Lung microvascular endothelial cell (primary cell): ENCODE measurements at places on chromosomes 5 and 9. TPM values are rescaled to one million over a fixed set of nuclear protein-coding genes. Genes with fewer than 3 reads are reported as not detected.

GRCh38 chr9:86200599-86201162 lies 58.8 kb downstream of the C9orf153 start:
- no peak for DNase-seq

DNA sequence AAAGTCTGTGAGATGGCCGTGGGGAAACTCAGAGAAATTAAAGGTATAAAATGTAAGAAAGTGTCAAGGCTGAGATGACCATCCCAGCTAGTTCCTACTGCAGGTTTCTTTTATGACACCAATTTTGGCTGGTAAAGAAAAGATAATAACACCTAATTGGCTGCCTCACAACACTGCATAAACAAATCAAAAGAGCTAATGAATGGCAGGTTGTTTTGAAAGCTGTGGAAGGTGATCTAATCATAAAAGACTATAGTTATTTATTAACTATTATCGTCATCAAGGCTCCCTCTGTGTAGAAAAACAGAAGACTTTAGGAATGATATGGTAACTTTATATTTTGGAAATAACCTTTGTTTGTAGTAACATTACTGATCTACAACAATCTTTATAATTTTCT lies 3.5 kb upstream of the SPINK5 start:
- no peak for DNase-seq

- peak; percentile 54 for DNase-seq
Measured at GRCh38 chr5:61327760-61328753, 4.0 kb upstream of the ZSWIM6 start.

DNA sequence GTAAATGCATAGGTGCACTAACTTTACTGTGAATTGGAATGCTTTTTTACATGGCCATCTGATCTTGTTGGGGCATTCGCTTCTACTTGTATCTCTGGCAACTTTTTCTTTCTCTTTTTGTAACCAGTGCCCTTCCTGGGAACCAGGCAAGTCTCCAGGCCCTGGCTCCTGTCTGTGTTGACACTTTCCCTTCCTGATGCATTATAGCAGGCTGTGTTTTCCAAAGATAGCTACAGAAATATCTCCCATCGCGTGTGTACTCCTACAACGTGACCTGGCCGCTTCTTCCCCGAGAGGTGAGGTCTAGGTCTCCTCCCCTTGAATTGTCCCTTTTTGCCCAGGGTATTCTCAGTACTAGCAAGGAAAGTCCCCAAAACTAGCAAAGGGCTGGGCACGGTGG lies 81.1 kb upstream of the SPIN1 start:
- DNase-seq, result no peak

DNA sequence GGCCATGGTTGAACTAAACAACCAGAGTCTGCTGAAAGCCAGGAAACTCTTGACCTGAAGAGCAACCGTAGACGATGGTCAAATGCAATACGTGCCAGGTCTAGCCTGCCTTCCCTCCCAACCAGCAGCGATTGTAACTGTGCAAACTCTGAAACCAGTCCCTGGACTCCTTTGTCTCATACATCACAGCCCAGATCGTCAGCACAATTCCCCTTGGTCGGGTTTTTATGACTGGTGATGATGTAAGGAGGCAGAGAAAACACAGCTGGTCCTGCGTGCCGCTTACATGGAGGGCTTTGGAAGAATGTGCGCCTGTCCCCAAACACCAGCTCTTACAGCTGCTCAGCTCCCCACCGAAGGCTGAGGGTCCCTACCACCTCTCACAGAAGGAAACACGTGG lies 24.6 kb downstream of the SMIM23 start:
- DNase-seq, result no peak

GRCh38 chr5:666816-667498 lies 26.2 kb downstream of the TPPP start:
- no peak for DNase-seq

- no peak for DNase-seq
Measured at GRCh38 chr5:14321936-14322335, 178.8 kb downstream of the TRIO start.

DNA sequence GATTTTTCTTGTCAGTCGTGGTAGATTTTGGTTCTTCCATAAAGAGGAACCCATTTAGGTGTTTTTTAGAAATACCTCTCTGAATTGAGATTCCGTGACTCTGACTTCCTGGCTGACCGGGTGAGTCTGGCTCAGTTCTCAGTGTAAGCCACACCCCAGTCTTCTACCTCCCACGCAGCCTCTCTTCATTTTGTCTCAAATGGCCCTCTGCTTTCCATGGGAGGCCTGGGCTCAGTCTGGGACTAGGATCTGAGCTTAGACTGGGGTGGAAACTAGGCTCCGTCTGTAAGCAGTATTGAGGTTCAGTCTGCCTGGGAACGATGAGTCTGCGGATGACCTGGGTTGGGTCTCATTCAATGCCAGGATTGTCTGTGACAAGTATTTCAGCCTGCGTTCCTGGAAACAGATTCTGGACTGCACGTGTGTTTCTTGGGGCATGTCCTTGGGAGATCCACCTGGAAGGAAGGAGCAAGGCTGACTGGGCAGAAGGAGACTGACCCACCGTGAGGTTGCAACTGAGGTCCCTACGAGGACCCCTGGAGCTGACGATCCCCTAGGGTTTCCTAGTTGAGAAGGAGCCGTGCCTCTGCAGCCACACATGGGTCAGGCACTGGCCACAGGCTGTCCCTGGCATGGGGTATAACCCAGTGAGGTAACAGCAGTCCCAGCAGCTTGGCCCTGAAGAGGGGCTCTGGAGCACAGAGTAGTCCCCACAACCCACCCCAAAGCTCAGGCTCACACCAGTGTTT lies 12.4 kb upstream of the CRB2 start:
- DNase-seq, result no peak

- DNase-seq, result peak; percentile 70
Measured at GRCh38 chr9:127531676-127532075, 80.4 kb downstream of the LRSAM1 start.

DNA sequence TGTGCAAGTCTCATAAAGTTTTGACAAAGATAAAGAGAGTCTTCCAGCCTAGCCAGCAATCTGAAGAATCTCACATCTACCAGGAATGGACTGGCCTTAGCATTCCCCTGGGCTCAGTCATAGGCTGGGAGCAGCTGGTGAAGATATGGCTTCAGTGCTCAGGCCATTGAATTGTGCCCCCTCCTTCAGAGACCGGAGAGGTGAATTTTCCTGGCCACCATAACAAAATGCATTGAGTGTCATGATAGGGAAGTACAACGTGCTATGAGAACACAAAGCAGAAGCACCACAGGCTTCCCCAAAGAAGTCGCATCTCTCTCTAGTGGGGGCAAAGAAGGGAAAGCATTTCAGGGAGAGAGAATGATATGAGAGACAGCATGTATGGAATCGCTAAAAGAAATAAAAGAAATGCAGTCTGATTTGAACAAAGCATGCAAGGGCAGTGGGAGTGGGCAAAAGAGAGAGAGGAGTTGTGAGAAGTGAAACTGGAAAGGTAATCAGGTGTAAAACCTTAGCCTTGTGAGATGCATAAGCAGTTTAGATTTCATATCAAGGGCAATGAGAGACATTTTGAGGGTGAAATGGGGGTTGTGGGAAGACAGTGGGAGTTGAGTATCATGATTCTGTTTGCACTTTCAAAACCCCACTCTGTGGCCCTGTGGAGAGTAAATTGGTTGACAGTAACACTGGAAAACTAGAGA lies 57.1 kb upstream of the NMUR2 start:
- no peak for DNase-seq

GRCh38 chr9:133522073-133522910 lies 2.5 kb downstream of the MYMK start:
- no peak for DNase-seq

- DNase-seq, result no peak
Measured at GRCh38 chr5:79602889-79603288, 9.4 kb upstream of the TENT2 start.

GRCh38 chr5:143139585-143139984 lies 263.9 kb downstream of the NR3C1 start:
- DNase-seq, result no peak

- no peak for DNase-seq
Measured at GRCh38 chr9:4159696-4160095, 140.2 kb downstream of the GLIS3 start.

GRCh38 chr5:24110004-24110615 lies 534.7 kb downstream of the CDH10 start:
- peak; percentile 19 for DNase-seq

DNA sequence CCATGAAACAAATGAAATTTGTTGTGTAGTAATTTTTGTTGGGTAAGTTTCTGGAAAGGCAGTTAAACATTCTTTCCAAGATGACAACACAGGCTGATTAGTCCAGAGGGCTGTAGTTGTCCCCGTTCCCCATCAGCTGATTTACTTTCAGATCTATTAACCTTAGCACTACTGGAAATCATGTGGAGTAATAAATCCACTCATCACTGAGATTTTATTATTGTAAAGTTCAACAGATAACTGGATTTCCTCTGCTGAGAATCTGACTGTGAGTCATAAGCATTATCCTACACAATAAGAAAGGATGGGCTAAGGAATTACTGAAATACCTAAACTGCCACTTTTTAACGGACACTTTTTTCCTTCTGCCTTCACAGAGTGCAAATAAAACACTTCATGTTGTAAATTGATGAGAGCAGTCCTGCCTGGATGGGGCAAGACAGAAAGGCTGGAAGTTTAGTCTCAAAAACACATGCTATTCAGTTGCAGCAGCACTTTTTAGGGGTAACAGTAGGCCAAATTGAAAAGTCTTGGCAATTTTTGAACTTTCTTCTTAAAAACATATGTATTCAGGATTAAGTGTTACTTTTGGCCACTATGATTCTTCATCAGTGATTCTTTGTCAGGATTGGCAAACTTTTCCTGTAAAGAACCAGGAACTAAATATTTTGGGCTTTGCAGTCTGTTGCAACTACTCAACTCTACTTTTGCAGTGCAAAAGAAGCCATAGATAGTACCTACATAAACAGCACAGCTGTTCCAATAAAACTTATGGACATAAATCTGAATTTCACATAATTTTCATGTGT lies 7.0 kb downstream of the STOM start:
- DNase-seq, result peak; percentile 52

DNA sequence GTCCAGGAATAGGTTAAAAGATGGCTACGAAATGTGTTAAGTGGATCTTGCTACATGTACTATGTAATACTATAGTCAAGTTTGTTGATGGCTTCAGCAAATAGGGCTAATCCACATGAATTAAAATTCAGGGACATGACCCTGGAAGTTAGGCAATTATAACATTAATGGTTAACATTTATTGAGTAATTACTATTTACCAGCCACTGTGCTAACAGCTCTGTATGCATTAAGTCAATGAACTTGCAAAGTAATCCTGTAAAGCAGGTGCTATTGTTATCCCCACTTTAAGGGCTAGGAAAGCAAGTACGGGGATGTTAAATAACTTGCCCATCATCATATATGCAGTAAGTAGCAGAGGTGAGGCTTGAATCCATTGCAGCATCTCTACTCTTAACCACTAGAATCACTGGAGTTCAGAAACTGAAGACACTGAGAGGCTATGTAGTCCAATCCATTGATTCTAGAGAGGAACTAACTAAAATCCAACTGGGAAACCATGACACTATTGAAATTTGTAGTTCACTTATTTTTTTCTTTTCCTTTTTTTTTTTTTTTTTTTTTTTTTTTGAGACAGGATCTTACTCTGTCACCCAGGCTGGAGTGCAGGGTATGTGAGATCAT lies 77.5 kb upstream of the SPINK5 start:
- DNase-seq, result no peak

- peak; percentile 12 for DNase-seq
Measured at GRCh38 chr9:97961361-97961760, 21.8 kb upstream of the ANP32B start.

DNA sequence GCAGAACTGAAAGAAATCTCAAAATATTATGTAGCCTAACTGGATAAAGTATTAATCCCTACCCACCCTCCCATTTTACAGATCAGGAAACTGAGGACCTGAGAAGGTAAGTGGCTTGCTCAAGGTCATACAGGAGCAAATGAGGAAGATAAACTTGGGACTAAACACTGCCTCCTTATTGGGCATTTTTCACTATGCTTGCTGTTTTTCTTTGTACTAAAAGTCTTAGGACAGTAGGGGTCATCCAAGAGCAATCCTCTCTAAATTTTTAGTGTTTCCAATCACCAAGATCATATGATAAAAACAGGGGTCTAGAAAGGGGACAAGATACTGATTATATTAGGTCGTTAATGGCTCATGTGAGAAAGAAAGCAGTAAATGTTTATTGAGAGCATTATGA lies 80.8 kb downstream of the RORB start:
- peak; percentile 1 for DNase-seq

DNA sequence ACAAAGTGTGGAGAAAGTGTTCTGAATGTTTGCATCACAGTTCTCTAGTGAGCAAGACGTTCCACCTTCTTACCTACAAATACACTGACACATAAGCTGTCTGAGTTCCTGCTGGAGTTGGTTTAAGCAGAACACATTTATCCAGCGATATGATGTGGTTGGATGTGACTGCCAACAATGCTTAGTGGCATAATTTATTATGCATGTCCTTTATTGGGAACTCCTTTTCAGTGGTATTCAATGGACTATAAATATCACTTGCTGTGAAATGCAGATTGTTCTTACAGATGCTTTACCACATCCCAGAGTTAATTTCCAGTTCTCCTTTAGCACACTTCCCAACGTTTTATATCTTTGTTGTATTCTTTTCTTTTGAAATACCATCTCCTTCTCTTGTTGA lies 222.2 kb downstream of the LURAP1L start:
- no peak for DNase-seq

DNA sequence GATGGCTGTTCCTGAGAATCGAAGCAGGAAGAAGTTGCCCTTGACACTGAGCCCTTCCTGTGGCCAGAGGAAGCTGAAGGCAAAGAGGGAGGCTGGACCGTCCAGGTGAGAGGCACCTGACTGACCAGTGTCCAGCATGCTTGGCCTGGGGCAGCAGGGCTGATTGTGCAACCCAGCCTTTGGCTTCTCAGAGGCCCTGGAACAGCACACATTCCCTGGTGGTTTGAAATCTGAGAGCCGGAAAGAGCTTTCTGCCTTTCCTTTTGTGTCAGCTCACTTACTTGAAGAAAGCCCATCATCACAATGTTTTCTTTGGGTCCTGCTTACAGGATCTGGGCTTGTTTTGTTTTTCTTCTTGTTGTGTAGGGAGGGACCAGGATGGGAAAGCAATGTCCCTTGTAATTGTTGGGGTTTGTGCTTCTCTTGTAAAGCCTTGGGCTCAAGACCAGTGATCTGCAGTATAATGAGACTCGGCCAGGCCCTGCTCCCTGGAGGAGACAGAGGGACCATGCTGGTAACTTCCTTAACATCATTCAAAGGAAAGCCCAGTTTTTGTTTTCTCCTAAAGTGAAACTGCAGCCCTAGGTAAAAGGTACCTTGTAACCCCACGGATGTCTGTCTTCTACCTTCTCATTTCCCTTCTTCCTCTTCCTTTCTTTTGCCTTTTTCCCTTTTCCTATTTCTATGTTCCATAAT lies 213.7 kb downstream of the NXNL2 start:
- DNase-seq, result no peak

GRCh38 chr9:93952784-93953495 lies 2.2 kb downstream of the BARX1 start:
- DNase-seq, result no peak

GRCh38 chr9:85716031-85716877 lies 25.5 kb downstream of the AGTPBP1 start:
- no peak for DNase-seq

Gene SLC9A3
- 0.65 and 0.79 TPM in 2 replicates for total RNA-seq

Gene SCGB3A1
- total RNA-seq, result 0.44 and 0.60 TPM in 2 replicates

Gene LAMC3
- total RNA-seq, result 0.65 and 2.6 TPM in 2 replicates

Gene OSMR
- total RNA-seq, result 7.8 and 9.1 TPM in 2 replicates

Gene OR13D1
- total RNA-seq, result not detected in 2 replicates

Gene CCNO
- not detected in 2 replicates for total RNA-seq

Gene CARTPT
- total RNA-seq, result not detected in 2 replicates

Gene SLC25A2
- total RNA-seq, result under 0.01 and 0.20 TPM in 2 replicates

Gene FCN2
- total RNA-seq, result not detected in 2 replicates

Gene ADRA1B
- under 0.01 and 0.22 TPM in 2 replicates for total RNA-seq

Gene NANS
- 63.6 and 73.8 TPM in 2 replicates for total RNA-seq

Gene DBH
- total RNA-seq, result not detected in 2 replicates

Gene RGS3
- total RNA-seq, result 126 and 198 TPM in 2 replicates

Gene RASGRF2
- 20.6 and 21.6 TPM in 2 replicates for total RNA-seq
